ENCODE measurements at places on chromosomes 4 and X.
A peak's percentile ranks its signal among the peaks of the same experiment; 100 is the strongest.

DNA sequence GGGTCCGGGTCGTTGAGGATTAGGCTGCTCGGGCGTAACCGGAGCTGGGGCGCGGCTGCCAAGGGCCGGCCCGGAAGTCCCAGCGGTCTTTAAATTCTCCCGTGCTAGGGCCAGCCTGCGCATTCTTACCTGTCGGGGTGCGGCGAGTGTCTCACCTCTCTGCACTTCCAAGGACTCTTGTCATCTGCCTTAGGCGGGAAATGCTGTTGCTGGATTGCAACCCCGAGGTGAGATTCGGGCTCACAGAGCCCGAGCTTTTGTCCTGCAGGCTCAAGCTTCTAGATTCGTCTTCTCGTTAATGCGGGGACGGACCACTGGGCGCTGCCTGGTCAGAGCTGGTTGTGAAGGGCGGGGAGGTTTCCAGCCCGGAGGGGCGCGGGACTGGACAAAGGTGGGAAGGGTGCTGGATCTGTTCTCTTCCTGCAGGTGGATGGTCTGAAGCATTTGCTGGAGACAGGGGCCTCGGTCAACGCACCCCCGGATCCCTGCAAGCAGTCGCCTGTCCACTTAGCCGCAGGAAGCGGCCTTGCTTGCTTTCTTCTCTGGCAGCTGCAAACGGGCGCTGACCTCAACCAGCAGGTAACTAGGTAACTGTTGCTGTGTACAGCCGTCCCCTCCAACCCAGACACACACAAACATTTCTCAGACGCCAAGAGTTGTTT is at the start of gene ANKRD37:
Gene ANKRD37 (plus strand): TSS at position 118 of the 662 bp plus-strand sequence. CDS start 83 bp downstream, at position 201.
- DNase-seq = no peak

DNA sequence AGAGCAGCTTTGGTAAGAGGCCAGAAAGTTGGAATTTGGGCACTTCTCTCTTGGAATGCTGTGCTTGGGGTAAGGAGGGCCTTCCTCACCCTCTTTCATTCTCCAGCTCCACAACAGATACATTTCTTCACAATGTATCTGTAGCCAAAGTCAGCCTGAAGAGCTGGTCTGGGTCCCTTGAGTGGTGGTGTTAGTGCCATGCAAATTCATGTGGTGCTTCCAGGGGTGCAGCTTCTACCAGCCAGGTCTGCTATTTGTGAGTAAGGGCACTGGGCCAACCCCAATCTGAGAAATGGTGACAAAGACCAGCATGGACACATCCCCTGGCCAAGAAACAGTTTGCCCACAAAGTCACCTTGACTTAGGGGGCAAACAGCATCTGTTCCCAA is 17.8 kb downstream of the AMER1 start:
- DNase-seq = no peak

GRCh38 chrX:43717161-43717560 is 61.1 kb downstream of the MAOA start:
- no peak for DNase-seq

GRCh38 chr4:184500748-184501589 is 26.6 kb upstream of the IRF2 start:
- no peak for DNase-seq

DNA sequence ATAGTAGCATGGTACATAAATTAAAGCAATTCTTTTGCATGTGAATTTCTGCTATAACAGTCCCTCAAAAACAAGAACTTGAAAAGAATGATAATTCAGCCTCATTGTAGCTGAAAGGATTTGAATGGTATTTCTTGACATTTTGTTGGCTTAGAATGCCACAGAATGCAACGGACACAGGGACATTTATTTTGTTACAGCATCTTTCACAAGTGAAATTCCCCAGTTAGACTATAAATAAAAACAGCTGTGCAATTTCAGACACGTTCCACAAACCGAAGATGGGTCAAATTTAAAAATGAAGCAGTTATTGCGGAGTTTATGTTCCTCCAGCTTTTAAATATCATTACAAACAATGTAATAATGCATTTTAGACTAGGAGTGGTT is 82.8 kb upstream of the AMELX start:
- DNase-seq = no peak

- DNase-seq = no peak
Measured at GRCh38 chr4:93748373-93749291, 79.9 kb upstream of the ATOH1 start.

- DNase-seq = no peak
Measured at GRCh38 chrX:5305452-5305851, 923.2 kb downstream of the NLGN4X start.

DNA sequence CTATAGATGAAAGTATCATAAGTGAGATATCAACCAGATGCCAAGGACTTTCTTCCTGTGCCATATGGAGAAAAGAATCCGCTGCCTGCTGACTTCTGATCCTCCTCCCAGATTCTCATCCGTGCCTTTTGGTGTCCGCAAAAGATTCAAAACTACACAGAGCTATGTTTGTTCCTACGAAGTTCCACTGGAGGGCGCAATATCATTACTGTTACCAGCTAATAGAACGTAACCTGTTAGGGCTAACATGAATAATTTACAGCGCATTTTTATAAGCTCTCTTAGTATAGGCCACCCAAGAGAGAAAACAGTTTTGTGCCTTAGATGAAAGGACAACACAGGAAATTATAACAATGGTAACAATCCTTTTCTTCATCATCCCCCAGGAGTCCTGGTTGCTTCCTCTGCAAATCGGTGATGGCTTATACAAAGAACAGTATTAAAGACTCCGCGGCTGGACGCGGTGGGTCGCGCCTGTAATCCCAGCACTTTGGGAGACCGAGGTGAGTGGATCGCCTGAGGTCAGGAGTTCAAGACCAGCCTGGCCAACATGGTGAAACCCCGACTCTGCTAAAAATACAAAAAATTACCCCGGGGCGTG is 22.8 kb upstream of the CENPVL3 start:
- peak; percentile 12 for DNase-seq

DNA sequence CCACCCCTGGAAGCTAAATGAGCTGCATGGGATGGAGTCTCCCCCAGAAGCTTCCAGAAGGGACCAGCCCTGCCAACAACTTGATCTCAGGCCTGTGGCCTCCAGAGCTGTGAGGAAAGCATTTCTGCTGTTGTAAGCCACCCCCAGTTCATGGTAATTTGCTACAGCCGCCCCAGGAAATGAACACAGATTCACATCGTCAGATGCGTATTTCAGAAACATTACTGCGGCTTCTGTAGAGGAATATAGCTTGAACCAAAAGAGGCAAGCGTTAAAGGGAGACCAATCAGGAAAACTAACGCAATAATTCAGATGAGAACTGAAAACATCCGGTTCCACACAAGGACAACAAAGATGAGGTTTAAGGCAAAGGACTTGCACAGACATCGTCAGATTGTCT is 128.4 kb upstream of the TBL1X start:
- DNase-seq = no peak

DNA sequence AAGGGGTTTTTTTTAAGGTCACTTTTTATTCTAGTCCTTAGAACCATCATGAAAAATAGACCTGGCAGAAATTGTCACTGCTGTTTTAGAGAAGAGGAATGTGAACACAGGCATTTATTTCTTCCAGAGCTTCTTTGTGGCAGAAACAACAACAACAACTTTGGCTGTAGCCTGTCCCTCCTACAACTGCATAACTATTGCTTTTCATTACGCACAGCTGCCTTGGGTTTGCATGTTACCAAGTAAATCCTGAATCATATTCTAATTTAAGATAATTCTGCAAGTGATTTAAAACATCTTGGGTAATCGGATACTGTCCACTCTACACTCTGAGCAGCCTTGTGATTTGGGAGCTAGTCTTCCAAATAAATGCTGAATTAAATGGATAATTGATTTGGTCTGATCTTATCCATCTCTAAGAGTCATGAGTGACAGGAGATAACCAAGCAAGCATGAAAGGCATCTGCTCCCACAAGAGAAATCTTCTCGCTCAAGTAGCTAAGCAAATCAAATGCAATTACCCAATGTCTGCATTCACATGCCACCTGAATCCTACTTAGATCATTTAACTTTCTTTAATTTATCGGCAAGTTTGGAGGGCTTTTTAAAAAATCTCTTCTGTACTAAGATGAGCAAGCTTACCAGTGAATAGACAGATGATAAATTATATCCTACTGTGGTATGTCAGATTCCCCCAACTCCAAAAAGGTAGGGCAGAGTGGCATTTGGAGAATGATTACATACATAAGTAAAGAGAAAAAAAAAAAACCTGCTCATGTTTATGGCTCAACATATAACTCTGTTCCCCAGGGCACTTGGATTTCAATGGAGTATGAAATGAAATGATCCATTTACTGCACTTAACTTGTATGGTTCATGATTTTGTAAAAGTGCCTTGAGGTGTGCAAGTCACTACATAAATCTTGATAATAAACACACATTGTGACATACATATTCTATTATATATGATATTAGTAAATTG is 73.6 kb downstream of the EGF start:
- no peak for DNase-seq

GRCh38 chr4:155208258-155209054 is at the start of gene NPY2R:
TSS of gene NPY2R (plus strand) at chr4:155208636. CDS start at chr4:155213940, 5,304 bp downstream.
- DNase-seq = no peak

GRCh38 chr4:37890801-37891259 is at the start of gene TBC1D1:
TSS of gene TBC1D1 (plus strand) at chr4:37891084. CDS start at chr4:37902096, 11,012 bp downstream.
- DNase-seq = peak; percentile 58

GRCh38 chr4:10196191-10196590 is 79.6 kb upstream of the WDR1 start:
- no peak for DNase-seq

DNA sequence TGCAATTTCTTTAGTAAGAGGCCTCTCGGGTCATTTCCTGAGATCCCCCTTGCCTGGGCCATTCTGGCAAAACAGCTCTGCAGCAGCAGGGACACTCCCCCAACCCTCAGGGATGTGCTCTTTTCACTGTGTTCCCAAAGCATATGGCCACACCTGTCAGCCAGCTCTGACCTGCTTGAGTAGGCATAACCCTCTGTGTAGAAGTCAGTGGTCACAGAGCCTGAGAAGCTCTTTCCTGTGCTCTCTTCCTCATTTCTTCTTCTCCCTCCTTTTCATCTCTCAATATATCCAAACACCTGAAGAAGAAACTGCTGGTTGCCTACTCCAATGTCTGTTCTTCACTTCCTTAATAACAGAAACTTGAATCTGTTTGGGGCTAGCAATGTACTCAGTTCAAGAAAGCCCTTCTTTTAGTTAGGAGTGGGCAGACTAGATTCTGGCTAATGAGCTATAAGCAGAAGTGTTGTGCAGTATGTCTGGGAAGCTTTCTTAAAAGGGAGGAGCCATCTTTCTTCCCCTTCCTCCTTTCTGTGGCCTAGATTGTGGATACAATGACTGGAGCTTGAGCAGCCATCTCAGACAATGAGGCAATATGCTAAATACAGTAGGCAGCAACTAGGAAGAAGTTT is 73.3 kb downstream of the PRPS1 start:
- no peak for DNase-seq

DNA sequence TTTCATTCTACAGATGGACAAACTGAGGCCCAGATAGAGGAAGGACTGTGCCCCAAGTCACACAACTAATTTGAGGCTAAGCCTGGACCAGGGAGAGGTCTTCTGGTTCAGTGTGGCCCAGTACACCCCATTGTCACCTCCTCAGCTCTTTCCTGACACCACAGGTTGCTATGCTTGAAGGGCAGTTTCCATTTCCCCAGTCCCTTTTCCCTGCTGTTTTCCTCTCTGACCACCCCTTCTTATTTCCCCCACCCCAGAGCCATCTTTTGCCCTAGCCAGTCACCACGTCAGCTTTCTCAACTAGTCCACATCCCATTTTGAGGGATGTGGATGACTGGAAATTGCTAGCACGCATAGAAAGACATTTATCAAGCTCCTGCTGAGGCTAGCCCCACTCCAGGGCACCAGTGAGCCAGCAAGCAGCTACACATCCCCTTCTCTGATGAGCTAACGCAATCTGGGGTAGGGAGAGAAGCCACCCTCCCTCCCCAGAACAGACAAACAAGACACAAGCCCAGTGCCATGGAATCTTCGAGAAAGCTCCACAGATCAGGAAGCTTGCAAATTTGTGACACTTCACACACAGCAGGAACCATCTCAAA is 1.3 kb downstream of the GABRE start:
- no peak for DNase-seq

DNA sequence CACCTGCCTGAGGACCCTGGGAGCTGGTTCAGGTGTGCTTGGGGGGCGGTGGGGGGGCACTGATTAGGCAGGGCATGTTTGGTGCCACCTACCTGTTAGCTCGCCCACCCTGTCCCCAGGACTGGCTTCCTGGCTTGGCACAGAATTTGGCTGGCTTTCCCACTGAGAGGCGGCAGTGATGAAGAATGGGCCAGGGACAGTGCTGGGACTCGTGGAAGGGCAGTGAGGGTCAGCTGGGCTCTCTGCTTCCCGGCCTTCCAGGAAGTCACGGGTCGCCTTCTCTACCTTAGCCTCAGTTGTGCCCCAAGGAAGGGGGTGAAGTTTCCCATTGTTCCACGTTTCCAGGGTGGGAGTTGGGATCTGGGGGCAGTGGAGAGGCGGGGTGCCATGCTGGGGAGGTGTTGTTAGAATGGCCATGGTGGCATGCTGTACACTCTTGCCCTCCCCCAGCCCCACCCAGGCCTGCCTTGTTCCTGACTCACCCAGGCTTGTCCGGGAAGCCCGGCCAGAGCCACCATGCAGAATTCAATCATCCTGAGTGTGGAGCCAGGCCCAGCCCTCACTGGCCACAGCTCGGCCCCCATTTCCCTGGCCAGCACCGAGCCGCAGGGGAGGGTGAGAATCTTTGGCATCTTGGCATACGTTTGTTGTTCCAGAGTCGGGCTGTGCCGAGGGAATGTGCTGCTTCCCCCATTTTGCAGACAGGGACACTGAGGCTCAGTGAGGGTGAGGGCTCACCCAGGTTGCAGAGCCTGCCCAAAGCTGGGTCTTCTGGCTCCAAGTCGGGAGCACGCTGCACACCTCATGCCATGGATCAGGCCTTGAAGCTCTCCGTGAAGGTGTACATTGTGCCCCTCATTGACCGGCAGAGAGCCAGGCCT is 21.9 kb upstream of the GPR78 start:
- no peak for DNase-seq

GRCh38 chrX:119734897-119735339 is 23.5 kb upstream of the SOWAHD start:
- DNase-seq = no peak

- no peak for DNase-seq
Measured at GRCh38 chr4:139278912-139279759, 889 bp downstream of the MGARP start.

GRCh38 chrX:132488180-132488705 is 595 bp downstream of the MBNL3 start:
- peak; percentile 43 for DNase-seq

DNA sequence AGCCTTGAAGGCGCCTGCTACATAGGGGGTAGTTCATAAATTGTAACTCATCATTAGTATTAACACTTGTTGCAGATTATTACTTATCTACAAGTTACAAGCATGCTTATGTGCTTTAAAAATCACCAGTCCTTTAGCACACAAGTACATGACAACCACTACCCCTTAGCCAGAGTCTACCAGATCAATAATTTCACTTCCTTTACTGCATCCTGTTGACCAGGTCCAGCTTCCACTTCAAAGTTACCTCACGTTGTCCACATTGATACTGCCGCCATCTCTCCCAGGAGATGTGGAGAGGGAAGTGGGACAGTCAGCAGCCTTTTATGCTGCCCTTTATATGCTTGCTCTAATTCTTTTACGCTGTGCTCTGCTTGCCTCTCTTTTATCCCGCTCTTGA is 231.3 kb upstream of the CXXC4 start:
- DNase-seq = no peak

Measured in CD4-positive, alpha-beta T cell treated with Interleukin-10 for 1 hour (primary cell).